Activated T-helper 17 cell treated with anti-CD3 and anti-CD28 coated beads, Interleukin-2, amount 50 U/mL, for 72 hours (primary cell): ENCODE measurements at places on chromosomes 7 and 10. TPM values are rescaled to one million over a fixed set of nuclear protein-coding genes. Genes with fewer than 3 reads are reported as not detected.

DNA sequence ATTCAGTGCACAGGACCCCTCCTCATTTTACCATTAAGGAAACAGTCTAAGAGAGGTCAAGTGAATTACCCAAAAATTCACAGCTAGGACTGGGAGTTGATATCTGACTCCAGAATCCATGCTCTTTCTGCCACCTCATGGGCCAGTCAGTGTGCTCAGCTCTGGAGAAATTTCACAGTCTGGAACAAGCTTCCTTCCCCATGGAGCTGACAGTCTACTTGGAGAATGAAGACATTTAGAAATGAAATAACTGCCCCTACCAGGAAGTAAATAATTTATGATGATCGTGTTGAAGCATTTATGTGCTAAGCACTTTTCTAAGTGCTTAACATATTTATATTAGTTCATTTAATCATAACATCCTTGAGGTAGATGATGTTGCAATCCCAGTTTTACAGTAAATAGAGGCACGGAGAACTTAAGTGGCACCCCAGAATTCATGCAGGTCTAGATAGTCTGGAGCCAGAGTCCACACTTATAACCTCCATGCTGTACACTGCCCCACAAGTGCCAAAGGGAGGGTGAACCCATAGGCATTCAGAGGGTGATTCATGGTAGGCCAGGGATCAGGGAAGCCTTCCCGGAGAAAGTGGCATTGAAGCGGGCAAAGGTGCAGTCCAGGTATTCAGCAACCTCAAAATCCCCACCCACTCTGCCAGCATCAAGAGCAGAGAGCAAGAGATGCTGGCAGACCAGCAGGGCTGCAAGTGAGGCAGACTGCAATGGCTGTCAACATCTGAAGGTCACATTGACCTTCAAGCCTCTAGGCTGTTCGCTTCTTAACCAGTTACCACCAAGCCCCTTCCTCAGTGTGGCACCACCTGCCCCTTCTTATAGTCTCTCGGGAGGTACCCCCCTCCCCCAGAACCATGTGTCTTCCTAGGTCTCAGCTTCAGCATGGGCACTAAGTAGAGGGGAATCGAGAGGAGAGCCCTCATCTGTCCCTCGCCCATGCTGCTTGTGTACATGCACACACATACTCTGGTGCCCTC, 38.4 kb upstream of the LRRC4 start:
- ATAC-seq, result no peak

Gene VSTM4
- total RNA-seq, result 0.13 TPM

Gene SLC13A4
- not detected for total RNA-seq

- no peak for ATAC-seq
Observed at GRCh38 chr7:97016381-97017191, 8.0 kb downstream of the DLX5 start.

GRCh38 chr10:11604865-11605650, 6.4 kb downstream of the USP6NL start:
- no peak for ATAC-seq

DNA sequence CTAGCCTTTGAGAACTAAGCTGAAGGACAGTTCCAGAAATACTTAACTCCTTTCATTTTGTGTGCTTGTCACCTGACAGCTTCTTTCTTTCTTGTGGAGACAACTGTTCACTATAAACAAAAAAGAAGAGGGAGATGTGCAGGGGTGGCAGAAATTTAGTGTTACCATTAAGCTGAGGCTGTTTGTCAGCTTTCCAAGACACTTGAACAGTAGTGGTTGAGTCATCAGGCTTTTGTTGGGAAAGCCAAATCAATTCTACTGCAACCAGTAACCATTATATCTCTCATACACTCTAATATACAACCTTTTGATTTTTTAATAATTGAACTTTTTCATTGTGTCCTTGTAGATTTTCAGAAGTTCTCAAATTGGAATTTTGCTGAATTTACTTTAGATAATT, 75.3 kb downstream of the POLL start:
- ATAC-seq, result no peak

- ATAC-seq, result no peak
Observed at GRCh38 chr10:133224756-133225372, 5.2 kb upstream of the UTF1 start.

DNA sequence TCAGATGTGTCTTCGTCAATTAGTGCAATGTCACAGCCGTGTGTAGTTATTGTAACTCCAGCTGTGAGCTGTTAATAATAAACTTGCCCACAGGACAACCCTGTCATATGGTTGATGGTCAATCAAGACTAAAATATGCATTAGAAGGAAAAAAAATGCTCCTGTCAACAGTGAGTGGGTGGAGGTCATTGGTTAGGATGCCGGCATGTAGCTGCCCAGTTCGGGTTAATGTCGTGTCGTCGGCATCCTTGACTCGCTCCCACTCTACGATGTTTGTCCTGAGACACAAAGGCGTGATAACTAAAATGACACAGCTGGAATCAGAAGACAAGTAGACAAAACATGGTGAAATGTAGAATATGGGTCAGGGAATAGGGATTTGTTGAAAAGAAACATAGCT, 442.8 kb upstream of the NPVF start:
- ATAC-seq, result no peak
